Activated T-helper 2 cell treated with anti-CD3 and anti-CD28 coated beads, Interferon-gamma antibody, Interleukin-2, Interleukin-4, amounts not matched to agents 10 μg/mL and 5 μg/mL and 100 μg/mL, durations not matched to agents 14 hours and 24 hours and 36 hours (primary cell): ENCODE measurements at places on chromosomes 4 and X. TPM values are rescaled to one million over a fixed set of nuclear protein-coding genes. Genes with fewer than 3 reads are reported as not detected.

- H3K4me3 ChIP-seq: no peak overlapping the region
- H3K27me3 ChIP-seq: no peaks in the 10 kb centered on the region
- no peak overlapping the region for H3K27ac ChIP-seq
Measured at GRCh38 chr4:8541981-8542715, 38.0 kb upstream of the GPR78 start.

GRCh38 chrX:55056820-55057674 lies 17.8 kb upstream of the PAGE2B start:
- no peak for DNase-seq
- no peaks in the 10 kb centered on the region for H3K36me3 ChIP-seq
- no peaks in the 10 kb centered on the region for H3K27me3 ChIP-seq
- H3K4me1 ChIP-seq: peaks cover 11% of the 10 kb centered on the region

DNA sequence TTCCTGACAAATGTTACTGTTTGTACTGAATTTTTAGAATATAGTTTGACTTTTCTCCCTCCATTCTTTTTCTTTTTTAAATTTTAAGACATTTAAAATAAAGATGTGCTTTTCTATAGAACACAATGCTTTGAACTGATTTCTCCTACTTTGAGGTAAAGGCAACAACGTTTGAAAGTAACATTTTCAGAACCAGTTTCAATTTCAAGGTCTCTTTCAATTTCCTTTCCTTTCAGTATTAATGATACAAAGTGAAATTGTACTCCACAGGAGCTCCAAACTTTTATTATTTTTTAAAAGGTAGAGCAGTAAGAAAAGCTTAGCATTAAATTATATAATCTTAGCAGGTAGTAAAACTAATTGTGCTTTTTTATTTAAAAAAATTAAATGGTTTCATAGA lies 54.9 kb downstream of the NDST4 start:
- H3K27ac ChIP-seq: no peak overlapping the region
- no peaks in the 10 kb centered on the region for H3K27me3 ChIP-seq
- DNase-seq: no peak

DNA sequence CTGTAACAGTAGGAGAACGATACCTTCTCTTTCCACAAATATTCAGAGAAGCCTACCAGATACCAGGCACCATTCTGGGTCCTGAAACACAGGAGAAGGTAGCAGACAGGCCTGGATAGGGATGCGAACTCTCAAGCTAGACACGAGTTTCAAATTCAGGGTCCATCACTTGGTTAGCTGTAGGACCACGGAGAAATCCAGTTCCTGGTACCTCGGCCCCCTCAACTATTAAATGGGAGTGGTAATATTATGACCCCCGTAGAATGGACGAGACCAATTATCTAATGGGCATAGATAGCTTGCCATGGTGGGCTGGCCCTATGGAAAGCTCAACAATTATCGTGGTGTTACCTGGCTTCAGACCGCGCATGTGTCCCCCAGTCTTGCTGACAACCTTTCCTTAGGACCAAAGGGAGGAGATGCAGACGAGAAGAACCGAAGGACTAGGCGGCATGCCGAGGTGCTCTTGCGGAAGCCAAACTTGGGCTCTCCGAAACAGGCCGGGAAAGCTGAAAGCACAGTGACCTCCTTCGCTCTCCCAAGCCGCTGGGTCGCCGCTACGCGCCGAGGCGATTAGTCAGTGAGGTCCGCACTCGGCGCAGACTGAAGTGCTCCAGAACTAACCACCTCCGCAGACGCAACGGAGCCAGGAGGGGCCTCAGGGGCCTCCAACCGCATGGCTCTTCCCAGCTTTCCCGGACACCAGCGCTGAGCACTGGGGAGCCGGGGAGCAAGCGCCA lies 19.6 kb downstream of the NKX3-2 start:
- DNase-seq: no peak
- H3K36me3 ChIP-seq: peaks cover 3% of the 10 kb centered on the region
- H3K4me1 ChIP-seq: peaks cover 14% of the 10 kb centered on the region
- H3K4me3 ChIP-seq: no peak overlapping the region
- no peak overlapping the region for H3K27ac ChIP-seq

GRCh38 chr4:55382488-55383003 lies 13.2 kb upstream of the TMEM165 start:
- peaks cover 15% of the 10 kb centered on the region for H3K4me1 ChIP-seq
- H3K4me3 ChIP-seq: no peak overlapping the region
- no peak overlapping the region for H3K27ac ChIP-seq
- DNase-seq: no peak
- no peaks in the 10 kb centered on the region for H3K27me3 ChIP-seq

DNA sequence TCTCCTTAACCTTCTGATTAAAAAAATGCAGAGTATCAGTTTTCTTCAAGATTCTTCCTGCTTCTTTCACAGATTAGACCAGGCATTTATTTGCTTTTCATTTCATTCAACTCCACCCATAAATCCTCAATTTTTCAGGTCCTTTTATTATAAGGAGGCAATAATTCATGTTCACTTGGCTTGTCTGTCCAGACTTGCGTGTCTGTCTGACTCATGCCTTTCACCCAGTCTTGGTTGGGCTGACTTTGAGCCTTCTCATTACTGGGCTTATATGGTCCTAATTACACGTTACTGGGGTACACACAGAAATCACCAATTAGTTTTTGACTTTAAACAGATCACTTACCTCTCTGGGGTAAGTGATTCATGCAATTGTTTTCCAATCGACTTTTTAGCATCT lies 48.8 kb upstream of the GALNT7 start:
- H3K27ac ChIP-seq: no peak overlapping the region
- DNase-seq: no peak
- H3K36me3 ChIP-seq: no peaks in the 10 kb centered on the region

DNA sequence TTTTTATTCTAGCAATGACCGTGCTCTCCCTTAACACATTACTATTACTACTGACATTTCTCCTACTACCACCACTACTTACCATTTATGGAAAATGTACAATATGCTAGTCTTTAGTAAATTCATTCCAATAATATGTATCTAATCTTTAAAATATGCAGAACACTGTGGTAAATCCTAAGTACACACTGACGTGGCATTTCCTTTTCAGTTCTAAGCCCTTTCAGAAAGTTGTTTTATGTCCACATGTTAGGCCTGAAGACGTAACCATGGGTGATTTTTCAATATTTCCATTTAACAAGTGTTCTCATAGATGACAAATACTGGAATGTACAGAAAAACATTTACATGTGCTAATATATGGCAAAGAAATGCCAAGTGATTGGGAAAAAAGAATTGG lies 268.6 kb upstream of the SLIT2 start:
- H3K4me1 ChIP-seq: no peaks in the 10 kb centered on the region
- H3K4me3 ChIP-seq: no peak overlapping the region
- no peaks in the 10 kb centered on the region for H3K27me3 ChIP-seq
- no peak overlapping the region for H3K27ac ChIP-seq

DNA sequence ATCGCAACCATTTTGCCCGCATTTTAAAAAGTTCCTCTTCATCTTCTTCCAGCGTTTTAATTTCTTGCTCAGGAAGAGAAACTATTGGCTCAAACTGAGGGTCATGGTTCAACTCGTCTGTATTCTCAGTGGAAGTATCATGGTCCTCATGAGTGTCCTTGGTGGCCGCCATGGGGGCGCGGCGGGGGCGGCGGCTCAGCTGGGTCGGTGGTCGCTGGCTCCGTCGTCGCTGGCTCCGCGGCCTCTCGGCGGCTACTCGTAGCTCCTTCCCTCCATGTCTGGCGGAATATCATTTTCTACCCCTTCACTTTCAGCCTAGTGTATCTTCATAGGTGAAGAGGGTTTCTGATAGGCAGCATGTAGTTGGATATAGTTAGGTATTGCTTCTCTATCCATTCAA lies 492.0 kb upstream of the MAGEB18 start:
- H3K27me3 ChIP-seq: no peaks in the 10 kb centered on the region
- no peak overlapping the region for H3K4me3 ChIP-seq
- no peak for DNase-seq
- no peaks in the 10 kb centered on the region for H3K4me1 ChIP-seq
- no peak overlapping the region for H3K27ac ChIP-seq

GRCh38 chrX:65601530-65602220 lies 65.8 kb upstream of the MSN start:
- peak overlapping the region; percentile 13 for H3K4me3 ChIP-seq
- H3K36me3 ChIP-seq: peaks cover 8% of the 10 kb centered on the region
- peak; percentile 38 for DNase-seq
- peak overlapping the region; percentile 91 for H3K27ac ChIP-seq
- H3K27me3 ChIP-seq: no peaks in the 10 kb centered on the region

GRCh38 chrX:21379991-21380390 lies 5.8 kb downstream of the CNKSR2 start:
- H3K36me3 ChIP-seq: no peaks in the 10 kb centered on the region
- peaks cover 35% of the 10 kb centered on the region for H3K4me1 ChIP-seq
- no peak for DNase-seq
- H3K27ac ChIP-seq: no peak overlapping the region
- no peak overlapping the region for H3K4me3 ChIP-seq

GRCh38 chr4:10334506-10335028 lies 122.7 kb downstream of the ZNF518B start:
- peaks cover 4% of the 10 kb centered on the region for H3K27me3 ChIP-seq
- no peaks in the 10 kb centered on the region for H3K4me1 ChIP-seq
- no peak overlapping the region for H3K27ac ChIP-seq
- H3K4me3 ChIP-seq: no peak overlapping the region
- no peaks in the 10 kb centered on the region for H3K36me3 ChIP-seq

- no peaks in the 10 kb centered on the region for H3K36me3 ChIP-seq
- no peak overlapping the region for H3K27ac ChIP-seq
- DNase-seq: no peak
- H3K4me1 ChIP-seq: no peaks in the 10 kb centered on the region
- H3K27me3 ChIP-seq: peaks cover 17% of the 10 kb centered on the region
Measured at GRCh38 chr4:47933840-47934239, 19.5 kb upstream of the NFXL1 start.

- H3K27ac ChIP-seq: no peak overlapping the region
- DNase-seq: no peak
- no peak overlapping the region for H3K4me3 ChIP-seq
- H3K36me3 ChIP-seq: no peaks in the 10 kb centered on the region
- H3K27me3 ChIP-seq: peaks cover 37% of the 10 kb centered on the region
- H3K4me1 ChIP-seq: no peaks in the 10 kb centered on the region
Measured at GRCh38 chr4:121299367-121299766, 81.5 kb downstream of the QRFPR start.

DNA sequence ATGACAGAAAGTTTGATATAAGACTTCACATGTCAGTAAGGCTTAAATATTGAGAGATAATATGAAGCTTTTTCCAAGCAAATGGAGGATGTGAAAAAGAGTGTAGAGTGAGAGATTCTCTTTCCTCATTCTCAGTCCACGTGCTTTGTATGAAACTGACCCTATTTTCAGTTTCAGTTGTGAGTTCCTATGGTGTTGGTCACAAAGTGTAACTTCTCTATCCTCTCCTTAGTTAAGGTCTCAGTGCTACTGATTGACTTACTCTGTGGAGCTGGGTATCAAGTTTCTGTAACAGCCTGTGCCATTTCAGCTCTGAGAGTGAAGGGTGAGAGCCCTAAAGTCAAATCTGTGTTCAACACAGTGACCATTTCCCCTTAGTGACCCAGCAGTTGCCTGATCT lies 277.2 kb downstream of the EPHA5 start:
- no peak overlapping the region for H3K27ac ChIP-seq
- no peaks in the 10 kb centered on the region for H3K27me3 ChIP-seq
- DNase-seq: no peak
- H3K4me1 ChIP-seq: no peaks in the 10 kb centered on the region
- no peaks in the 10 kb centered on the region for H3K36me3 ChIP-seq
- no peak overlapping the region for H3K4me3 ChIP-seq

DNA sequence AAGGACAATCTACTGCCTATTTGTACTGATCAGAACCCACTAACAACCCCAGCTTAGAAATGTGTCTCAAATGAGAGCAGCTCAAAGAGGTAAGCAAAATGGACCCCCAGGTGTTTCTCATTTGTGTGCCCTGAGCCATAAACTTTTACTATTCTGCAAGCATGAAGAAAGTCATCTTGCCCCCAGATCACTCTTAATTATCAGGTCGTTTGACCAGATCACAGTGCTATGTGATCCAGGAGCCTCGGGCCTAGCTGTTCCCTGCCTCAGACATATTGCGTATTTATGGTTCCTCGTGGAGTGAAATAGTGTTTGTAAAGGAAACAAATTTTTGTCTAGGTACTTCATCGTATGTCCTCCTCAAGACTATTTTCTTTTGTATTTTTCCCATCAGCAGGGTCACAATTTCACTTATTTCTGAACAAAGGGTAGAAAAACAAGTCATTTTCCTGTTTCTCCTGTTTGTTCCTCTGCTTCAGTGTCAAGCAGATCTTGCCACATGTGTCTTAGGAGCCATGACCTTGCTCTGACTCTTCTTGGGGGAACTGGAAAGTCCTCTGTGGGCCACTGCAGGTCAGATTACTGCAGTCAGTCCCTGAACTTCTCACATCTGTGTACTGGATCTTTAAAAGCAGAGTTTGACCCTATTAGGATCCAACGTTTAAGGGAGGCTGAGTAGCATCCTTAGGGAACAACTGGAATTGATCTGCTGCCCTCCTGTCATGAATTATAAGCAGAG lies 194.9 kb downstream of the PALLD start:
- no peak overlapping the region for H3K4me3 ChIP-seq
- H3K27me3 ChIP-seq: peaks cover 24% of the 10 kb centered on the region
- no peak for DNase-seq
- H3K4me1 ChIP-seq: no peaks in the 10 kb centered on the region

GRCh38 chr4:35342833-35343232 lies 901.5 kb downstream of the ARAP2 start:
- no peaks in the 10 kb centered on the region for H3K27me3 ChIP-seq
- no peak overlapping the region for H3K27ac ChIP-seq
- DNase-seq: no peak
- H3K36me3 ChIP-seq: no peaks in the 10 kb centered on the region

- no peaks in the 10 kb centered on the region for H3K27me3 ChIP-seq
- no peak for DNase-seq
- no peaks in the 10 kb centered on the region for H3K4me1 ChIP-seq
- no peaks in the 10 kb centered on the region for H3K36me3 ChIP-seq
- H3K27ac ChIP-seq: no peak overlapping the region
Measured at GRCh38 chr4:128635955-128636560, 173.4 kb upstream of the JADE1 start.

- peaks cover 28% of the 10 kb centered on the region for H3K27me3 ChIP-seq
- no peaks in the 10 kb centered on the region for H3K4me1 ChIP-seq
- no peak for DNase-seq
Measured at GRCh38 chr4:186730621-186731020, 7.0 kb upstream of the FAT1 start.

The ETDB gene
- not detected in 2 replicates for total RNA-seq

The C4orf33 gene
- 7.1 and 9.2 TPM in 2 replicates for total RNA-seq

The NEIL3 gene
- 18.2 and 18.5 TPM in 2 replicates for total RNA-seq

The PAGE4 gene
- not detected in 2 replicates for total RNA-seq

The F9 gene
- total RNA-seq: not detected in 2 replicates

The TMEM150C gene
- total RNA-seq: not detected in 2 replicates

The FHL1 gene
- total RNA-seq: 4.5 and 8.1 TPM in 2 replicates

The DKK2 gene
- not detected in 2 replicates for total RNA-seq

The CSAG3 gene
- total RNA-seq: not detected in 2 replicates

The SCOC gene
- total RNA-seq: 36.7 and 38.0 TPM in 2 replicates
